Left ventricle myocardium inferior (tissue), 1 donor: ENCODE measurements at places on chromosomes 13 and 19. TPM values are rescaled to one million over a fixed set of nuclear protein-coding genes. Genes with fewer than 3 reads are reported as not detected.

GRCh38 chr13:114282041-114282670, 755 bp downstream of the UPF3A start:
- DNase-seq, result peak; percentile 21

GRCh38 chr13:90055121-90055520, 1292.4 kb upstream of the MIR17HG start:
- no peak for DNase-seq

- DNase-seq, result peak; percentile 99
Observed at GRCh38 chr19:55407800-55408532, 378 bp upstream of the UBE2S start.

DNA sequence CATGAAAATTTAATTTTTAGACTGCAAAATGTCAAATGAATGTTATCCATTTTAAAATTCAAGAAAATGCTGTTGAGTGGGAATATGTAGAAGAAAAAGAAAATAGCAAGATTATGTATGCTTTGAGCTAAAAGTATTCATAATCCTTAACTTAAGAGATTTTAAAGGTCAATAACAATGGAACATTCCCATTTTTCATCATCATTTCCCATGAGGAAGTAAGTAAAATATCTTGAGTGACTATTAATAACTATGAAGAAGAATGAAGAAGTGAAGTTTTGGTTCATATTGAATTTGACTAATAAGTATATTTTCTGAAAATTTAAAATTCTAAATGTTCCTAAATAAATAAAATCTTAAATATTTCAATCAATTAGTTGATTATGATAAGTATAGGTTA, 273.4 kb downstream of the DACH1 start:
- no peak for DNase-seq

The PABPC3 gene
- total RNA-seq, result 0.05 TPM

GRCh38 chr19:12668932-12669269, 2.3 kb downstream of the WDR83 start:
- peak; percentile 49 for DNase-seq

GRCh38 chr13:37194428-37194861, 89.0 kb upstream of the CSNK1A1L start:
- no peak for DNase-seq

The RDH8 gene
- not detected for total RNA-seq

The MEGF8 gene
- 34.3 TPM for total RNA-seq

The CGB2 gene
- not detected for total RNA-seq

- DNase-seq, result no peak
Observed at GRCh38 chr13:27022571-27023311, 148.9 kb downstream of the USP12 start.

DNA sequence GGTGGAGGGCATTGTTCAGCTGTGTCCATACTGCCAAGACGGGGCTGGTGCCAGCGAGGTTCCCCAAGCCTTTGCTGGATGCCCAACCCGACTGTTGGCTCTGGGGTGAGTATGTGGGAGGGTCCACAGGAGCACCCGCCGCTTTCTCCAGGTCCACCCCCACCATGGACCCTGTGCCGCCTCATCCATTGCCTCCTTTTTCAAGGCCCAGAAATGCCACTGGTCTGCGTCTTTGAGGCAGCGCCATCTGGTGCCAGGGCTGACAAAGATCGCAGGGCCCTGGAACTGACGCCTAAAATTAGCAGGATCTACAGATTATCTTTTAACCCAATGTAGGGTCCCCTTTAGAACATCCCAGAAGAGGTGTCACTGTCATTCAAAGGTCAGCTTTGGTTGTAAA, 34.6 kb downstream of the NFIX start:
- no peak for DNase-seq

The SMAD9 gene
- total RNA-seq, result 4.2 TPM

The OR7D2 gene
- 0.16 TPM for total RNA-seq

The SLC7A9 gene
- not detected for total RNA-seq

- DNase-seq, result no peak
Observed at GRCh38 chr19:56133858-56134653, 7.0 kb upstream of the ZNF444 start.

The NLRP9 gene
- not detected for total RNA-seq

- no peak for DNase-seq
Observed at GRCh38 chr13:41048640-41049039, 12.7 kb upstream of the WBP4 start.

The ZNF540 gene
- 6.9 TPM for total RNA-seq

The PTPRS gene
- total RNA-seq, result 40.0 TPM

The PRTN3 gene
- not detected for total RNA-seq

- DNase-seq, result no peak
Observed at GRCh38 chr13:99506634-99507033, 5.4 kb downstream of the TM9SF2 start.

GRCh38 chr13:96821381-96821780, 172.9 kb downstream of the OXGR1 start:
- DNase-seq, result no peak

DNA sequence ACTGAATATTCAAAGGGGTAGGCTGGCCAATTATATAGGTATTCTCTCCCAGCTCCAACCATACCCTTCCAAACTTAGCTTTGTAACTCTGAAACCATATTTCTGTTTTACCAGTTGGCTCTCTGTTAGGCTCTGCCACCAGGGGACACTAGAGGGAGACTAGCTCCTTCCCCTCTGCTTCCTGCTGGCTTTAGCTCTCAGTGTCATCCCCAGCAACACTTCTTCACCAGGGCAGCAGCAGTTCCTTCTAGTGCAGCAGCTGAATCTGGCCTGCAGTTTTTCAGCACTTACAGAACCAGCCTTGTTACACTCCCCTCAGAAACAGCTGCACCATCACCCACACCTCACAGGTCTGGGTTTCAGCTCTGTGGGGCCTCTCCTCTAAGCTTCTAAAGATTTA, 51.0 kb upstream of the DOCK9 start:
- no peak for DNase-seq

DNA sequence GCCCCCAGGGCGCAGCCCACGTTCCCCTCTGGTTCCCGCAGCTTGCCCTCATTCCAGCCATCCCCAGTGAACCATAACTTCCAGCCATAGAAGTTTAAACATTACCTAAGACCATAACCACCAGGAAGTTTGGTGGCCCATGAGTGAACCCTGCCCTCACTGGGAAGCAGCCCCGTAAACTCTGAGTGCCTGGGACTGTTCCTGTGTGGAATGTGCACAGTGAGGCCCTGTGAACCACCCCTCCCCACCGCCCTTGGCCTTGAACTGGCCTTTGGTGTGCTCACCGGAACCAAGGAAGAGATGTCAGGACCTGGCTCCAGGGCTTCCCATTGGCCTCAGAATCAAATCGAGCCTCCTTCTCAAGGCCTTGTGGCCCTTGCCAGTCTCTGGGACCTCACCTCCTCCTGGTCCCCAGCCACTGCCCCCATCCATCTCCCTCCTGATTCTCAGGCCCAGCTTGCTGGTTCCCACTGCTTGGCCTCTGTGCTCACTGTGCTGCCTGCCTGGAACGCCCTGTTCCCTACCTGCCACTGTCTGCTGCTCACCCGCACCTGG, 46.5 kb downstream of the DNM2 start:
- DNase-seq, result no peak

- no peak for DNase-seq
Observed at GRCh38 chr13:42388326-42388725, 116.4 kb downstream of the AKAP11 start.

GRCh38 chr13:73809561-73809960, 324.6 kb downstream of the KLF12 start:
- no peak for DNase-seq

GRCh38 chr13:105340061-105340606, 1195.3 kb downstream of the EFNB2 start:
- DNase-seq, result no peak

The LILRA1 gene
- total RNA-seq, result 0.22 TPM

- no peak for DNase-seq
Observed at GRCh38 chr13:80374901-80375300, 34.0 kb upstream of the SPRY2 start.

- no peak for DNase-seq
Observed at GRCh38 chr13:92317066-92317465, 909.5 kb upstream of the GPC6 start.

GRCh38 chr13:23427881-23428528, 5.5 kb downstream of the SACS start:
- DNase-seq, result no peak

DNA sequence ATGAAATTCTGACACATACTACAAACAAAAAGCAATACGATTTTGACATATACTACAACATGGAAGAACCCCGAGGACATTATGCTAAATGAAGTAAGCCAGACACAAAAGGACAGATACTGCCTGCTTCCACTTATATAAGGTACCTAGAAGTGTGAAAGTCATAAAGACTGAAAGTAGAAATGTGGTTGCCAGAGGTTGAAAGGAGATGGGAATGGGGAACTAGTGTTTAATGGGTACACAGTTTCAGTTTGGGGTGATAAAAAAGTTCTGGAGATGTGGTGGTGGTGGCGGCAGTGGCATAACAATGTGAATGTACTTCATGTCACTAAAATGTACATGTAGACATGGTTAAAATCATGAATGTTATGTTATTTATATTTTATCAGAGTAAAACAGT, 12.1 kb upstream of the NDFIP2 start:
- no peak for DNase-seq

GRCh38 chr19:48837051-48837524, 797 bp upstream of the HSD17B14 start:
- peak; percentile 81 for DNase-seq

DNA sequence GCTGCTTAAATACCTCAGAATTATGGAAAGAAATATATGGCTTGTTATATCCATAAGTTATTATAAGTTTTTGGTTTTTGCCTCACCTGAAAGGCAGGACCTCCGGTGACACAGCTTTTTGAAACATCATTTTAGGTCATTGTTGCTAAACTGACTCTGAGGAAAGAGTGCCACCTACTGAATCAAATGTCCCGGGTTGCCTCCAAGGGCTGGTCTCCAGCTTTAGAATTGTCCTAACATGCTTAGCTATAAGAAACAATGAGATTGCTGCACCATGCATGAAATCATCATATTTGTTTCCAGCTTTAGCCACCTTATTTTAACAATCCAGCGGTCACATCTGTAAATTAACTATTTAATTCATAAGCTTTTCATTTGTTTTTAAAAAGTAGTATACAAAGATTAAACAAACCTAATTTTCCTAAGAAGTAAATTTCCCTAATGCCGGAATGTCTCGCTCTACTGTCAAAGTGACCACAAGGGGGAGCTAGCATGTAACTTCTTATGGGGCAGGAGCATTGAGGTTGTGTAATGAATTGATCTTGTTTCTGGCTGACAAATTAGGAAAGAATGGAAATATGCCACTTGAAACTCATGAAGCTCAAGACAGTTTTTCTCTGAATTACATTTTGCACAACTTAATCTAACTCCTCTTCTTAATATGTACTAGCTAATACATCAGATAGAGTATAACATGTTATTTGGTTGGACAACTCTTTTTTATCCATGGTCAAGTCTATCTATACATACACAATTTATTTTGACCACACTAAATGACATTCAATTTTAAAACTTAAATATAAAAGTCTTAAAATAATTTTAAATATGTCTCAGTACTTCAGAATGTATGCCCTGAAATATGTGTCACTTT, 6.7 kb upstream of the PCDH17 start:
- DNase-seq, result no peak

The MYH14 gene
- total RNA-seq, result 115 TPM

The STOML3 gene
- not detected for total RNA-seq

The AMER2 gene
- not detected for total RNA-seq

DNA sequence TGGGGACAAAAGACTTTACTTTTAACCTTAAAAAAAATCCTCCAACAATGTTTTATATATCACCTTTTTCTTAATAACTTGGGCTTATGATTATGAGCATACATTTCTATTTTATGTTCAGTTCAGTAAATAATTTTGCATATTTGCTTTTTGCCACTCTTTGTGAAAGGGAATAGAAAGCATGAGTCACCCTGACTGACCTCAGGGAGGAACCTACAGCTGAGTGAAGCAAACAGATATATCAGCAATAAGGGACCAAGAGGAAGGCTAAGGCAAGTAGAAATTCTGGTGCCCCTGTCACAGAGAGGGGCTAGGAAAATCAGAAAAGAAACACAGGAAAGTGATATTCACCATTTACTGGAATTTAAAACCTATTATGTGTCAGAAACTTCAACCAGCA, 37.2 kb upstream of the SOHLH2 start:
- DNase-seq, result no peak

DNA sequence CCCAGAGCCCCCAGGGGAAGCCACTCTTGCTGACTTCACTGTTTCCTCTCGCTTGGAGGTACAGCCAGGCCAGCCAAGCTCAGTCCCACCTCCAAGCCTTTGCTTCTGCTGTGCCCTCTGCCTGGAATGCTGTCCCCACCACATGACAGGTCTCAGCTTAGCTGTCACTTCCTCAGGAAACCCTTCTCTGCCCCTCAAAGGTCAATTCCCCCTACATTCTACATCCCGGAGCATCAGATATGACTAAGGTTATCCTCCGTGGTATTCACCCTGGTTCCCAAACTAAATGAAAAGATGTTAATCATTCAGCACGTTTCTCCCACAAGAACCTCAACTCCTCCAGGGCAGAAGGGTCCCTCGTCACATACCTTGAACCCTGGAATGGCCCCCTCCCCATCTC, 53.5 kb downstream of the PTPRS start:
- no peak for DNase-seq

- DNase-seq, result no peak
Observed at GRCh38 chr13:60945396-60945795, 470.3 kb downstream of the PCDH20 start.

DNA sequence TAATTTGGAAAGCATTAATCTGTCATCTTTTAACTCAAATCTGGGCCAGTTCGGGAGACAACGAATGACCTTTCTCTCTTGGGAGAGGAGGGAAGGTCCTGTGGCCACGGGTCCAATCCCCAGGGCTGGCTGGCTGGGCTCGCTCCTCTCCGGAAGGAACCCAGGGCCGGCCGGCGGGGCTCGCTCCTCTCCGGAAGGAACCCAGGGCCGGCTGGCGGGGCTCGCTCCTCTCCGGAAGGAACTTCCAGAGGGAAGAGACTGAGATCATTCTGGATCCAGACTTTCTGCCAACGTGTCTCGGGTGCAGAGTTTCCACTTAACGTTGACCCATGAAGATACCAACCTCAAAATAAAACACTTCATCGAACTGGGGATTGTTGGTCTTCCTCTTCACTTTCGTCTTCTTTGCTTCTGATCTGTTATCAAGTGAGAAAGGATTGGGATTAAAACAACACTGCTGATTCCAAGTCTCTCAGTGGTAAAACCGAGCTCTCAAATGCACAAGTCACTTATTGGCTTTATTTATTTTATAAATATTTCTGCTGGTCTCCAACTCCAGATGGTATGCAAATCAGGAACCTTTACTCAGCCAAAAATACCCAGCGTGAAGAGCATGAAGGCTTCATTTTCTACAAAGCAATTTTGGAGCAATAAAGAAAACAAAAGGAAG, 53.3 kb upstream of the C13orf46 start:
- DNase-seq, result peak; percentile 66

GRCh38 chr13:36130552-36131221, 495 bp downstream of the DCLK1 start:
- DNase-seq, result peak; percentile 30

GRCh38 chr13:76942363-76942762, 5.9 kb upstream of the ACOD1 start:
- no peak for DNase-seq

- DNase-seq, result no peak
Observed at GRCh38 chr13:39779337-39780265, 124.1 kb downstream of the COG6 start.
